B cell (primary cell): ENCODE measurements at places on chromosomes 2 and 18. TPM values are rescaled to one million over a fixed set of nuclear protein-coding genes. Genes with fewer than 3 reads are reported as not detected.

DNA sequence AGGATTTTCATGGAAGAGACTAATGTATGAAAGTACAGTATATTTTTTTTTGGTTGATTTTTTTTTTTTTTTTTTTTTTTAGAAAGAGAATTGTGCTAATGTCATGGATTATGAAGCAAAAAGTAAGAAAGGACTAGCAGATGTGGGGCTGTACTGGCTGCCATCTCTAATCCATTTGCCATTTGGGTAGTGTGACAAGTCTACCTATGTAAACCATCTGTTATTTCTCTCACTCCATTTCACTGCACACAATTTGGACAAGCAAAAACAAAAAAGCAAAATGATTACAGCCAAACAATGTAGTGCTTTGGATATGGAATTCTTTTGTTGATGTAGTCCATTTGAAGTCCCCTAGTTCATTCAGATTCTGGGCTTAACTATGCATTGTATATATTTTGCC lies 1355.4 kb downstream of the LRP1B start:
- no peak for DNase-seq
- H3K27ac ChIP-seq, result no peak overlapping the region
- H3K4me1 ChIP-seq, result no peaks in the 10 kb centered on the region
- no peak overlapping the region for H3K4me3 ChIP-seq
- H3K27me3 ChIP-seq, result no peaks in the 10 kb centered on the region

DNA sequence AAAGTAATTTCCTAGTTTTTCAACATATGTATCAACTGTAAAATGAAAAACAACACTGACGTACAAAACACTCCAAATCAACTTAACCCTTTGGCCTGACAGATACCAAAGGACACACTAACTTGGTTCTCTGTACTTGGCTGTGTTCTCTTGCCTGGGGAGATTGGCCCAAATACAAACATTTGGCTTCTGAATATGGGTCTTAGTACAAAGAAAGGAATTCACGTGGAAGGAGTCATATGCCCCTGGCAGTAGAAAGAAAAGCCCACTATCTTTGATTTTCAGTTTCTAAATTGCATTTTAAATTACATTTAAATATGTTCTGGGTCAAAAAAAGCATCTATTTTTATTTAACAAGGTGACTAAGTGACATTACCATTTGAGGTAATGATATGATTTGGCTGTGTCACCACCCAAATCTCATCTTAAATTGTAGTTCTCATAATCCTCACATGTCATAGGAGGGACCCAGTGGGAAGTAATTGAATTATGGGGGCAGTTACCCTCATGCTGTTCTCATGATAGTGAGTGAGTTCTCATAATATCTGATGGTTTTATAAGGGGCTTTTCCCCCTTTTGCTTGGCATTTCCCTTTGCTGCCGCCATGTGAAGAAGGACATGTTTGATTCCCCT lies 153.6 kb upstream of the CCDC195 start:
- H3K27ac ChIP-seq, result no peak overlapping the region
- no peaks in the 10 kb centered on the region for H3K27me3 ChIP-seq
- no peak overlapping the region for H3K4me3 ChIP-seq
- peaks cover 3% of the 10 kb centered on the region for H3K4me1 ChIP-seq
- DNase-seq, result no peak

GRCh38 chr18:78986018-78986481 lies 6.4 kb downstream of the SALL3 start:
- no peaks in the 10 kb centered on the region for H3K27me3 ChIP-seq
- H3K27ac ChIP-seq, result no peak overlapping the region
- no peak for DNase-seq
- H3K36me3 ChIP-seq, result no peaks in the 10 kb centered on the region
- H3K4me3 ChIP-seq, result no peak overlapping the region

The TMEFF2 gene
- not detected in 2 replicates for polyA plus RNA-seq
